ENCODE measurements at places on chromosomes 5 and 9.

DNA sequence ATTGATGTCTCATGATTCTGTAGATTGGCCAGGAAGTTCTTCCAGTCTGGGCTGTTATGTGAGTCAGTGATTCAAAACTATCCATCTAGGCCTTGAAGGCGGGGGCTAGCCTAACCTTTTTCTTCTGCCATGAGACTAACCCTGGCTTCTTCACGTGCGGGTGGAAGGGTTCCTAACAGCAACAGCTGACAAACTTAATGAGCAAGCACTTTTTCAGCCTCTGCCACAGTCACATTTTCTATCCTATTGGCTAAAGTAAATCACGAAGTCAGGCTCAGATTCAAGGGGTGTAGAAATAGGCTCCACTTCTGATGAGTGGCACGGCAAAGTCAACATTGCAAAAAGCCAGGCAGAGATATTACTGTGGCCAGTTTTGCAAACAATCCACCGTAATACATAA is 68.4 kb downstream of the STK32A start:
- DNase-seq = no peak

GRCh38 chr5:176353533-176353932 is 8.0 kb downstream of the KIAA1191 start:
- no peak for DNase-seq

GRCh38 chr5:67221487-67222242 is 25.1 kb upstream of the CD180 start:
- no peak for DNase-seq

DNA sequence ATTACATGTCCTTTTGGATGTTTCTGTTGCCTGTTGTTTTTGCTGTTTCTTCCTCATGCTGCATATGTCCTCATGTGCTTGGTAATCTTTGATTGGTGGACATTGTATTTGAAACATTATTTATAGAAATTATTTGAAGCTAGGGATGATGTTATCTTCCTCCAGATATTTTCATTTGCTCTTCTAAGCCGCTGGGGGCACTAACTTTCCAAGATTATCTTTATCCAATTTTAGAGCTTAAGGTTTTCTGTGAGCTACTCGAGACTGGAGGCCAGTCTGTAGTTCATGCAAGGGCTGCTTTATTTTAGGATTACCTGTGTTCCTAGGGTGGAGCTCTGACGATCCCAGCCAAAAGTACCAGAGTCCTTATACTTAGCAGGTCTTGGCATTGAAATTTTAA is 40.9 kb downstream of the STX17 start:
- peak; percentile 3 for DNase-seq

DNA sequence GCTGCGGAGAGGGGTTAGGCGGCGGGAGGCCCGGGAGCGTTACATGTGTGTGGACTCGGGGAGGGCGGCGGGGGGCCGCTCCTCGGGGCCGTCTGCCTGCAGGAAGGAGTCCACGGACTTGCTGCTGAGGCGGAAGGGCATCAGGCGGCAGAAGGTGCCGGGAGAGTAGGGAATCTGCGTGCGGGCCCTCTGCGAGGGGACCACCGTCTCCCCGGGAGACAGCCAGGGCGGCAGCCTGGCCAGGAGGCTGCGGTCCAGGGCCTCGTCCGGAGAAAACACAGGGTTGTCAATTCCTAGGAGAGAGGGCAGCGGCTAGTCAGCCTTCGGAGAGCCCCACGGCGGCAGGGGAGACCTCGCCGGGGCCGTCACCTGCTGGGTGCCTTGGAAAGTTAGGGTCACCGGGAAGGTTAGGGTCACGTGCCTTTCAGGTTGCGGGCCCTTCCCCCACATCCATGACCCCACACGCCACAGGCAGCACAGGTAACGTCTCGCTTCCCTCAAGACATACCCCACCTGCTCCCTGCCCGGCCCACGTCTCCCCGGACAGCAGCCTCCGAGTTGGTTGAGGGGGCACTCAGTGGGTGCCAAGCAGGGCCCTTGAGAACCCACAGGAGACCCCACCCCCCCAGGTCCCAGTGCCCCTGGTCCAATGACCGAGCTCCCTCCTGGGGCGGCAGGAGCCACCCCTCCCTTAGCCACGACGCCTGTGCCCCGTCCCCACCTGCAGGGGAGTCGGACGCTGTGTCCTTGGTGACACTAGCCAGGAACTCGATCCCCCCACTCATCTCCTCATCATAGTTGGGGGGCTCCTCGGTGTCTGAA is 32.1 kb downstream of the EXOC3 start:
- DNase-seq = peak; percentile 13

GRCh38 chr9:127212453-127212852 is 52.1 kb upstream of the GARNL3 start:
- DNase-seq = no peak

DNA sequence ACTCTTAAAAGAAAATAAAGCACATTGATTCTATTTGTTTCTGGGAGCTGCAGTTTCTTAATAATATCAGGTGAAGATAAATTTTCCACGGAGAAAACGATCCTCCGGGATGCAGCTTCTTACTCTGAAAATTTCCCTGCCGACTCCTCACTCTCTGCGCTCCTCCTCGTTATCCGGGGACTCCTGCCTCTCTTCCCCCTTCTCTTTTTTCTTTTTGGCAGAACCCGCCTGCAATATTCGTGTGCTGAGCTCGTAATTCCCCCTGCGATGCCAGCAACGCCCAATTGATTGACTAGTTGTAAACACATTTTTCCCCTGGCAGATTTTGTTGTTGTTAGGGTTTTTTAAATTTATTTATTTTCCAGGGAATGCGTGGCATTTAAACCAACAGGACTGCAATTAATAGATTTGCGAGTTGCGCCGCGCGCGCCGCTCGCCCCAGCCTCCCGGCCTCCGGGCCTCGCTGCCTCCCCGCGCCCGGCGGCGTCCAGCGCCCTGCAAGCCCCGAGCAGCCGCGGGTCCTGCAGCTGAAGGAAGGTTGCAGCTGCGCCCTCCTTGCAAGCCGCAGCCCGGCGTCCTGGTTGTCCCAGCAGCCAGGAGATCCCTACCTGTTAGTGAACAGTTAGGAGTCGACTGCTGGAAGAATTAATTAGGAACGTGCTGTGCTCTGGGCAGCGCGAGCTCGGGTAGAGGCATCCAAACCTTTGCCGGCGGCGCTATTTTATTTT is 2.2 kb downstream of the NTNG2 start:
- no peak for DNase-seq

- no peak for DNase-seq
Measured at GRCh38 chr5:95837492-95837891, 15.0 kb upstream of the GLRX start.

GRCh38 chr9:123513554-123513953 is 157.6 kb downstream of the CRB2 start:
- no peak for DNase-seq

- peak; percentile 40 for DNase-seq
Measured at GRCh38 chr5:158450751-158451171, 591.8 kb upstream of the CLINT1 start.

- DNase-seq = peak; percentile 53
Measured at GRCh38 chr5:131109540-131110255, 55.4 kb downstream of the HINT1 start.

GRCh38 chr9:95027914-95028852 is 289.3 kb downstream of the FANCC start:
- DNase-seq = no peak
